ENCODE measurements at places on chromosomes 12 and 14. TPM values are rescaled to one million over a fixed set of nuclear protein-coding genes. Genes with fewer than 3 reads are reported as not detected.

- DNase-seq: no peak
Measured at GRCh38 chr12:19891936-19892591, 452.8 kb downstream of the AEBP2 start.

DNA sequence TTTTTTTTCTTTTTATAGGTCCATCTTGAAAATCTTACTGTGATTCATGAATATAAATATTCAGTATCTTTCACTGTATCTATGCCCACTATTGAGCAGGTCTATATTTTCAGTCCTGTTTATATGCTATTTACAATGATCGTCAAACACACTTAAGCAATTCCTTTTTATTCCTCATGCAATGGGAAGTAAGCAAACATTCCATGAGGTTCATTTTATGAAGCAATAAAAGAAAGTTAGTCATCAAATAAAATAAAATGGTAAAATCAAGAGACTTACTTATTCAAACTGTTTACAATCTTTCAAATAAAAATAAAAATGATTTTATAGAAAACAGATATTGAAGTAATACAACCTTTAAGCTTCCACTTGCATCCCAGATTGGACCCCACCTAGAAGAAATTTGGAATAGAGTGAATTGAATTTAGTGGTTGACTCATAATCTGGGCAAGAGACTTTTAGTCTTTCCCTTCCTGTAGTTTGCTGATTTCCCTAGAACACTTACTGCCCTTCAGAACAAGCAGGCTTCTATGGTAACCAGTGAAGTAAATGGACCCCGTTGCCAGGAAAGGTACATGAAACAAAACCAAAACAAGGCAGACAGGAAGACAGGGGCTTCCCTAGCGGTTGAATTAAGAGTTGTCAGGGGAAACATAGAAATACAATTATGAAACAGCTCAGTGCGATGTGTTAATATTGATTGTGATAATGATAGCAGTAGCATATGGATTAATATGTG lies 241.0 kb upstream of the ATP2B1 start:
- peak; percentile 78 for DNase-seq

DNA sequence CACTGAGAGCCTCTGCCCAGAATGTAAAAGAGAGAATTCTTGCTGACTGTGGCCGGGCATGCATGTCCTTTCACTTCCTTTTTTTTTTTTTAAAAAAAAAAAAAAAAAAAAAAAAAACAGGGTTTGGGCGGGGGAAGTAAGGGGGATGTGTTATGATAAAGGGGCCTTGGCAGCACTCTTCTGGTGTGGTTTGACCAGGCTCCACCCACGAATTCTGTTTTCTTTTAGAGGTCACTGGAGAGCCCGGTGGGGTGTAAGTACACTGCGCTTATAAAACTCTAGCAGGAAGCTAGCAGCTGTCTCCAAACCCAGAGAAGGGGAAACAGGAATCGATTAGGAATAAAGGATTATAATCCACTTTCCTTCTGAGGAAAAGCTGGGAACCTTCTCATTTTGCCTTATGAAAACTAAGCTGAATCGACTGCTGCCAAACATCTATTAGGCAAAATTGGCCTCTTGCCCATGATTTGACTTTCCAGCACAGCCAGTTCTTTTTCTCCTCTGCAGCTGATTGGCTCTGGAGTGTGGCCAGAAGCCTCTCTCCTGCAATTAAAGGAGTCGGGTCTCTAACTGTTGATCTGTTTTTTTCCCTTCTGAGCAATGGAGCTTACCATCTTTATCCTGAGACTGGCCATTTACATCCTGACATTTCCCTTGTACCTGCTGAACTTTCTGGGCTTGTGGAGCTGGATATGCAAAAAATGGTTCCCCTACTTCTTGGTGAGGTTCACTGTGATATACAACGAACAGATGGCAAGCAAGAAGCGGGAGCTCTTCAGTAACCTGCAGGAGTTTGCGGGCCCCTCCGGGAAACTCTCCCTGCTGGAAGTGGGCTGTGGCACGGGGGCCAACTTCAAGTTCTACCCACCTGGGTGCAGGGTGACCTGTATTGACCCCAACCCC lies 27.7 kb upstream of the HIGD1C start:
- DNase-seq: peak; percentile 88

DNA sequence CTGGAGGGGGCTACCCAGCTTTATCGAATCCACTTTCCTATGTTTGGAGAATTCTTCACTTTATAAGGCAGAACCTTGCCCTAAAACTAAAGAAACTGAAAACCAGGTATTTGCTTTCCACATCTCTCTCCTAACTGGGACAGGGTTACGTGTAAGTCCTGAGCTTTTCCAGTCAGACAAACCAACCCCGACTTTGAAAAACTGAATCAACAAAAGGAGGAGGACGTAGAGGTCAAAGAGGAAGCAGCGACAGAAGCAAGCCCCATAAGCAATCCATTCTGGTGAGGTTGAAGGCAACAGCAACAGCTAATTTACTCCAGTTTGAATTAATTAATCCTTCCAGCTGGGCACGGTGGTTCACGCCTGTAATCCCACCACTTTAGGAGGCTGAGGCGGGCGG lies 47.2 kb downstream of the LRP6 start:
- no peak for DNase-seq

The PFDN5 gene
- total RNA-seq: 281 TPM

- no peak for DNase-seq
Measured at GRCh38 chr12:86748894-86749293, 492.7 kb upstream of the MGAT4C start.

DNA sequence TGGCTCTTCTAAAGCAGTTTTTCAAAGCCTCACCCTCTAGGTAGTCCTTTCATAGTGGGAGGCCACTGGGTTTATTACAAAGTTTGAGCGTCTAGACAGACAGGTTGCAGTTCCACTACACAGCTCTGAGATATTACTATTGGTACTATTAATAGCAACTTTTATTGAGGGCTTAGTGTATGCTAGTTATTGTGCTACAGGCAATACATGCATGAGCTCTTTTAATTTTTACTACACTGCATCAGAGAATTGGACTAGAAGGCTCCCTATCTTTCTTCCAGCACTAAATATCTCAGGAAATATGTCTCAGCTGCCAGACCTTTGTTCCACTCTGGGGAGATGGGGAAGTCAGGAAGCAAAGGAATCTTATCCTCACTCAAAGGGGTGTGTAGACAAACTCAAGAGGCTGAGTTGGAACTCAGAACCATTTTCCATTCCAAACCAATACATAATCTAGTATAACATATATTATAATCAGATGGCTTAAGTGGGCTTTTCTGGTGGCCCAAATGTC lies 161.8 kb upstream of the SLC38A2 start:
- no peak for DNase-seq

DNA sequence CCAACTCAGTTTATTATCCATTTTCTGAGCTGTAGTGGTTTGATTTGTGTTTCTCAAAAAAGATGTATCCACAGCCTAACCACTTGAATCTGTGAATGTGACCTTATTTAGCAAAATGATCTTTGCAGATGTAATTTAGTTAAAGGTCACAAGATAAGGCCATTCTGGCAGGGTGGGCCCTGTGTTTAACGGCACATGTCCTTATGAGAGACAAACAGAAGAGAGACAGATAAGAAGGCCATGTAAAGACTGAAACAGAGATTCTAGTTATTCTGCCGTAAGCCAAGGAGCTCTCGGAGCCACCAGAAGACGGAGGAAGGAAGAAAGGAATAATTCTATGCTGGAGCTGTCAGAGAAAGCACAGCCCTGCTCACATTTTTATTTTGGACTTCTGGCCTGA lies 374.2 kb downstream of the PRKD1 start:
- DNase-seq: no peak

DNA sequence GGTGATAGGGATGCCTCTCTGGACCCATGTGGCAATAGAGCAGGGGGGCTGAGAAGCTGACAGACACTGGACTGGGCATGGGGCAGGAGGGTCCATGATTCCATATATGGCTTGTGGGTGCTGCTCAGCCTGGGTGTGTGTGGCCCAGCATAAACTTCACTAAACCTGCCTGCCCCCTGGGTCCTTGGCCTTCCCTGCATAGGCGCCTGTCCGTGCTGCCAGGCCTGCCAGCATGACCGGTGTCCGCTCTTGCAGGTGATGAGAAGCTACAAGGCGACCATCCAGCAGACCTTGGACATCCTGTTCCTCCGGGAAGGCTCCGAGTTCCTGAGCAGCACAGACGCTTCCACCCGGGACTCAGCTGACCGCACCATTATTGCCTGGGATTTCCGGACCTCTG lies 61.6 kb downstream of the BEGAIN start:
- DNase-seq: no peak

GRCh38 chr12:13032164-13032563 lies 12.0 kb upstream of the FAM234B start:
- no peak for DNase-seq

The KRT71 gene
- not detected for total RNA-seq

The TMCC3 gene
- 3.5 TPM for total RNA-seq

The G2E3 gene
- 22.4 TPM for total RNA-seq

The OR6C2 gene
- total RNA-seq: not detected

The BDKRB2 gene
- total RNA-seq: 0.89 TPM

The LTBP2 gene
- total RNA-seq: 196 TPM

DNA sequence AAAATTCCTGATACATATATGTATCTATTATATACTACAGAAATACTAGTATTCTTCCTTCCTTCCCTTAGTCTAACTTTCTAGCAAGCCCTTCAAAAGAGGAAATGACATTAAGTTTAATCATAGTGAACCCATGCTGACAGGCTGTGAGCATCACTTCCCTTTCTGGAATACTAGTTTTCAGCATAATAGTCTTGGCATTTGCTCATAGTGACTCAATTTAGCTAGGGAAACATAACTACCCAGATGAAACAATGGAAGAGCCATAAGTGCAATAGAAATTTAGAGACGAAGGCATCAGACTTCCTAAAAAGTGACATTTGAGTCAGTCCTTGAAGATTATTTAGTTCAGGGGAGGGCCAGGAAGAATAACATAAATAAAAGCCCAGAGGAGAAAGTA lies 184.5 kb upstream of the CRY1 start:
- peak; percentile 71 for DNase-seq

DNA sequence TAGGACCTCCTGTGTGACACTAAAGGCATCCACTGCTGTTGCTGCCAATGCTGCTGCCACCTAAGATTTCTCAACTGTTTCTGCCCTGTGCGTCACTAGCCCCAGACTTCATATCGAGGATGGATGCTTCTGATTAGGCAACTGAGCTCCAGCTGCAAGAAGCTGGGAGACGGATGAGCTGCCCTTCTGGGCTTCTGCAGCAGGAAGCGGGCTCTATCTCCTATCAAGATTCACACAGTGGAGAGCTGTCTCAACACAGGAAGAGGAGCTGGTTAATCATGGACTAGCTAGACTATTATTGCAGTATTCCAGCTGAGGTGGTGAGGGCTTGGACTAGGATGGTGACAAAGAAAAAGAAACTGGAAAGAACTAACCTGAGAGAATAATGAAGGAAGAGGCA lies 59.2 kb upstream of the PELI2 start:
- no peak for DNase-seq

GRCh38 chr12:84779169-84779568 lies 133.4 kb downstream of the SLC6A15 start:
- DNase-seq: no peak

- no peak for DNase-seq
Measured at GRCh38 chr12:27271206-27271605, 27.1 kb downstream of the STK38L start.

DNA sequence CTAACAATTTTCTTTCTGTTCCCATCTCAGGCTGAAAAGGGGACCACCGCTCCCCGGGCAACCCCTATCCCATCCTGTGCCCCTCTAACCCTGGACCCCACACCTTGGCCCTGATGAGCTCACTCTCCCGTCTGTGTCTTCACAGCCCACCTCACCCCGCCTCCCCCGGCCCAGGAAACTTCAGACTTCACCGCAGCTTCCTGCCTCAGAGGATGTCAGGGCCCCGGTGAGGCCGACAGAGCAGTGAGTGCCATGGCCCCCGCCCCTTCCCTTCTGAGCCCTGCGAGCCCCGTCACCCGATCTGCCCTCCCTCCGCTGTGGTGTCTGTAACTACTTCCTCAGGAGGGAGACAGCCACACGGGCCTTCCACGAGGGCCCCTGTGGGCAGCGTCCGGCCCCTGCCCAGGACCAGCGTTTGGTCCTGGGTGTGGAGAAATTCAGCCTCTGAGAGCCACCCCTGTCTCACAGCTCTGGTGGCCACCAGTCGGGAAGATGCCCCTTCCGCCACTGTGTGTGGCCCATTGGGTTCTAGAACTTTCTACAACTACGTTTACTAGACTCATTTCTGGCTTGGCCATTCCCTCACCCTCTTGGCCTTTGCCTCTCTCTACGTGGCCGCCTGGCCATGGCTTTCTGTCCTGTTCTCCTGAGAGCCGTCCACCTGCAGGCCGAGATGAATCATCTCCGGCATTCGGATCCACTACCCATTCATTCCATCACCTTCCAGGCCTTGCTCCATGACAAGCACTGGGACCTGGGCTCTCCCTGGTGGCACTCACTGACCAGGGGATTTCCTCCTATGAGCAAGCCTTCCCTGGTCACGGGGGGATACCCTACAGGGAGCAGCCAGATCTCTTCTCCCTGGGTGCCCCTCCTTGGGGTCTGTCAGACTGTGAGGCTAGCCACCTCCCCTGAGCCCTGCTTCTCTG lies 3.4 kb downstream of the RHOF start:
- no peak for DNase-seq

- DNase-seq: no peak
Measured at GRCh38 chr14:104132981-104133380, 5.4 kb upstream of the KIF26A start.

DNA sequence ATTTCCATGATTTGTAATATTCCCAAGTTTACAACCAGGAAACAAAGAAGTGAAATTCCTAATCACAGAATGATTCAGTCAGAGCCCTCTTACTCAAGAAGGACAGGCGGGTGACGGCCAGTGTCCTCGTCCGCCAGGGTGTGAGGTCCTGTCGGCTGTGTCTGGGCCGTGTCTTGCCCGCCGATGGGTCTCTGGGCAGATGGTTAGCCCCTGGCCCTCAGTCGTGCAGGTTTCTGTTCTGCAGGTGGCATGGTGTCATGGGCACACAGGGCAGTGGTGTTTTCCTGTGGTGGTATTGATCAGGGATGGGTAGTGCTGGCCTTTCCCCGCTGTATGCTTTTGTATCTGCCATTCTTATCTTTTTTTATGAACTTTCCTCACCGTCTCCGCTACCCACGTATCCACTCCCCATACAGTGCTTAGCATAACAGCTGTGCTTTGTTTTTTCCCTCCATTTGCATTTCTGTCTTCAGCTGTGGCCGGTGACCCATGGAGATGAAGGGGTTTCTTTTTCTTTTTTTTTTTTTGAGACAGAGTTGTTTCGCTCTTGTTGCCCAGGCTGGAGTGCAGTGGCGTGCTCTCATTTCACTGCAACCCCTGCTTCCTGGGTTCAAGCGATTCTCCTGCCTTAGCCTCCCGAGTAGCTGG lies 100.7 kb downstream of the TSPAN9 start:
- no peak for DNase-seq

- DNase-seq: no peak
Measured at GRCh38 chr12:102571889-102572288, 91.5 kb upstream of the IGF1 start.

- DNase-seq: no peak
Measured at GRCh38 chr12:46855760-46856159, 30.0 kb upstream of the SLC38A4 start.
